Stimulated activated CD4-positive, alpha-beta T cell treated with anti-CD3 and anti-CD28 coated beads, TNF-alpha, amount 100 ng/mL, for 24 hours (primary cell): ENCODE measurements at places on chromosomes 13 and 19.

DNA sequence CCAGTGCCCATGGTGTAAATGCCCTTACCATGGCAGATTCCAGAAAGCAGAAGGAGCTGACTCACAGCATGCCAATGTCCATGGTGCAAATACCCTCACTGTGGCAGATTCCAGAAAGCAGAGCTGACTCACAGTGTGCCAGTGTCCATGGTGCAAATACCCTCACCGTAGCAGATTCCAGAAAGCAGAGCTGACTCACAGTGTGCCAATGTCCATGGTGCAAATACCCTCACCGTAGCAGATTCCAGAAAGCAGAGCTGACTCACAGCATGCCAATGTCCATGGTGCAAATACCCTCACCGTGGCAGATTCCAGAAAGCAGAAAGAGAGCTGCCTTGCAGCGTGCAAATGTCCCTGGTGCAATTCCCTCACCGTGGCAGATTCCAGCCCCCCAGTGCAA is 163.8 kb upstream of the SOX1 start:
- DNase-seq = no peak

DNA sequence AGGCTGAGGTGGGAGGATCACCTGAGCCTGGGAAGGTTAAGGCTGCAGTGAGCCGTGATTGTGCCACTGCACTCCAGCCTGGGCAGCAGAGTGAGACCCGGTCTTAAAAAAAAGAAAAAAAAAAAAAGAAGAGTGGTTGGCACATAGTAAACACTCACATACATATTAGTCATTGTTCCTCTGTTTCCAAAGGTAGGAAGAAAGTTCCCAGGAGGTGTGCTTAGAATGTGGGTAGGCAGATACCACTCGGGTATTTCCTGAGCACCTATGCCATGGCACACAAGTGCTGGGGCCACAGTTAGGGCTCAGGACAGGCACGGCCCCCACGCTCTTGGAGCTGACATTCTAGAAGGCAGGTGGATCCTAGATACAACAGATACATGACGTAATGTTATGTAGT is 41.4 kb downstream of the SIPA1L3 start:
- no peak for DNase-seq

DNA sequence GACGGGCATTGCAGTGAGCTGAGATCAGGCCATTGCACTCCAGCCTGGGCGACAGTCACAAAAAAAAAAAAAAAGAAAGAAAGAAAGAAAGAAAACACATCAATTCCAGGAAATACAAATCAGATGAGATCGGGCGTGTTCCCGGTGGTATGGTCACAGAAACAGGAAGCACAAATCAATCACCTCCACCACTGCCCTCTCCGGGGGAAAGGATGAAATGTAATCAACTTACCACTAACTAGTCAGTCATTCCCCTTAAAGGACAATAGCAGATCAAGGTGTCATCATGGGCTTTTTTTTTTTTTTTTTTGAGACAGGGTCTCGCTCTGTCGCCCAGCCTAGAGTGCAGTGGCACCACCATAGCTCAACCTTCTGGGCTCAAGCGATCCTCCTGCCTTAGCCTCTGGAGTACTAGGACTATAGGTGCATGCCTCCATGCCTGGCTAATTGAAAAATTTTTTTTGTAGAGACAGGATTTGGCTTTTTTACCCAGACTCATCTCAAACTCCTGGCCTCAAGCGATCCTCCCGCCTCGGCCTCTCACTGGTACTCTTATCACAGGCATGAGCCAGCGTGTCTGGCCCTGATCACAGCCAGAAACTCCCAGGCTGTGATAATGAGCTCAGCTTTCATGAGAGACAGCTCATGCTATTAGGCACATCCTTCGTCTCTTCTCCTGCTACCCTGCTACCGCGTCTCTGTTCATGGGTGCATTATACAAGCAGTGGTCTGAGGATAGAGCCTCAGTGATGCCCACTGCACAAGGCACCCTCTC is 6.8 kb upstream of the DPRX start:
- DNase-seq = no peak

GRCh38 chr13:113184568-113185440 is 23.7 kb downstream of the PCID2 start:
- DNase-seq = no peak

DNA sequence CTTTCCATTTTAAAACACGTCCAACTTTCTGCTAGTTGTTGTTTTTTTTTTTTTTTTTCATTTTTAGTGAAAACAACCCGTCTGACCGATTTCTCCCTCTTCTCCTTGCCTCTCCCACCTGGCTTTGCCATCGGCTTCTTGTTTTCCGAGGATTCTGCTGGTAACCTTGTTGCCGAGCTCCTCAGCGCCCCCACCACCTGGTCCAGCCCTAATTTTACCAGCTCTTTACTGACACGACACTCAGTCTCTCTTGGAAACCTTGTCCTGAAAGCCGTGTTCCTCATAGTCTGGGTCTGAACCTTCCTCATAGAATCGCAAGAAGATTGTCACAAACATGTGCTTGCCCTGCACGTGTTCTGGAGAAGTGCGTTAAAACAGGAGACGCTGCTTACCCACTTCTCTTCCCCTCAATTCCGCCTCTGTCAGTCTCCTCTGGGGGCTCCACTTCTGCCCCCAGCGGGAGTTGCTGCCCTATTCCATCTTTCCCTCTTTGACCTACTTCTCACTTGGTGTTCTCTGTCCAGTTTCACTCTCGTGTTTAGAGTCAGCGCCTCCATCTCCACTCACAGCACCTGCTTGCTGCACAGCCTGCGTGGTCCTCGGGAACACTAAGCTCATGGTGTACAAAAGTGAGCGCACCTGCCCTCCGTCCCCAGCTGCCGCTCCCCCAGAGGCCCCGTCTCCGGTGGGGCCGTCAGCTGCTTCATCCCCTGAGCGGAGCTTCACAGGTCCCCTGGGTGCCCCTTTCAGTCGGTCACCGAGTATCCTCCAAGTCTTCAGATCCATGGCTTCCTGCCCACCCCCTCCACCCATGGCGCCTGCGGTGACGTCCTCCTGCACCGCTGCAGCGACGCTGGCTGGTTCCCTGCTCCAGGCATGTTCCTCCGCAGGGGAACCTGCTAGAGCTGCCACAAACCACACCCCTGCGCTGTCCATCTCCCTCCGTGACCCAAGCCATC is 65.1 kb downstream of the TM9SF2 start:
- no peak for DNase-seq

GRCh38 chr19:5652261-5652660 is 28.1 kb downstream of the MICOS13 start:
- no peak for DNase-seq

DNA sequence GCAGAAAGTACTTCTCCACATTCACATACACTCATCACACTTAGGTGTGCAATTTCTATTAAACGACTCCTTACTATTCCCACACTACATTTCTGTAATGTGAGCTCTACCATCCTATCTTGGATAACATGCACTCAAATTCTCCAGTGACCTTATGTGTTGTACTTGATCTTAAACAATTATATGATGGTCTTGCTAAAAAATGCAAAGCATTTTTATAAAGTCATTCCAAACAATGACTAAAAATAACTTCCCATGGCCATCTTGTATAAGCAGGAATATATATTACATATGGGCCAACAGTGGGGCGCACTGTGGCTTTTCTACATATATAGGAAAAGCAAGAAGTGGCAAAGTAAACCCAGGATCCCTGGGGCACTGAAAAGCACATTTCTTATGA is 155.5 kb downstream of the FLT1 start:
- no peak for DNase-seq

DNA sequence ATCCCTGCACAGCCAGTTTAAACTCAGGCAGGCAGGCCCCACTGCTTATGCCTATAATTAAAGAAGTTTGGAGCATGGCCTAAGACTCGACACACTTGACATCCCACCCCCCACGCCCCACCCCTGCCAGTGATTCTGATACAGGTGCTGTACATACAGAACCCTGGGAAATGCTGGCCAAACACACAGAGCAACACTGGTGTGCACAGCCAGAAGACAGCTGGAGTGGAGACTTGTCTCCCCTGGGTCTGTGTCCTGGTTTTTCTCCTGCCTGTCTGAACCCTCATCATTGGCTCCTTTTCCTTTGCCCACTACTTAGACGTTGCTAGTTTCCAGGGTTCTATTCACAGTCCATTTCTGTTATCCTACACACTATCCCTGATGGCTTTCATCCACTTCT is 76.8 kb downstream of the DLEU7 start:
- DNase-seq = no peak

GRCh38 chr13:110408286-110408685 is 101.2 kb downstream of the COL4A2 start:
- DNase-seq = no peak
